ENCODE measurements at places on chromosomes 4 and X.
A peak's percentile ranks its signal among the peaks of the same experiment; 100 is the strongest.

- DNase-seq, result peak; percentile 41
Observed at GRCh38 chr4:3480528-3481112, 17.5 kb downstream of the DOK7 start.

DNA sequence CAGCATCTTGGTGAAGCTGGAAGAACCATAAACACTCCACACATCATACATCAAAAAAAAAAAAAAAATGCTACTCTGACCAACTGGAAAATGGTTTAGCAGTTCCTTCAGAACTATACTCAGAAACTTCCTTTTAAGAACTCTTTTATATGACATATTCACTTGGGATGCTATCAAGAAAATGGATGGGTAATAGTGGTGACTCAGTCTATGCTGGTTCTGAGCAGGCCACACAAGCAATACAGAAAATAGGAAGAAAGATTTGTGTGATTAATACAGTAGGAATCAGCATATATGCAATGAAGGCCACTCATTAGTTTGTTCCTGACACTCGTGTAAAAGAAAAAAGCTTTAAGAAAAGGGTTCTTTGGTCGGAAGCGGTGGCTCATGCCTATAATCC is 123.5 kb upstream of the FAT4 start:
- no peak for DNase-seq

DNA sequence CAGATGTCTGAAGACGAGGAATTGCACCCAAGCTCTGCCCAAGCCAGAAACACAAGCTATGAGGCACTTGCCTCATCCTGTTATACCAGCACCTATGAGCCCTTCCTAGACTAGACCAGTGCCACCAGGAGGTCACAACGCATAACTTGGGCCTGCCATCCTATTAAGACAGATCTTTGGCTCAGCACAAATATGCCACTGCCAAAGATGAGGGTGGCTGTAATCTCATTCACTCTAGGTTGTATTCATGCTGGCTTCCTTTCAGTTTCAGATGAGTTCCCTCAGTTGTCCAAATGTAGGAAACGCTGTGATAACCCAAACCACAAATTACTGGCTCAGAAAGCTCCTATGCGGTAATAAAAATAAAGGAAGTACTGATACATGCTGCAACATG is 76.5 kb upstream of the CITED1 start:
- no peak for DNase-seq

DNA sequence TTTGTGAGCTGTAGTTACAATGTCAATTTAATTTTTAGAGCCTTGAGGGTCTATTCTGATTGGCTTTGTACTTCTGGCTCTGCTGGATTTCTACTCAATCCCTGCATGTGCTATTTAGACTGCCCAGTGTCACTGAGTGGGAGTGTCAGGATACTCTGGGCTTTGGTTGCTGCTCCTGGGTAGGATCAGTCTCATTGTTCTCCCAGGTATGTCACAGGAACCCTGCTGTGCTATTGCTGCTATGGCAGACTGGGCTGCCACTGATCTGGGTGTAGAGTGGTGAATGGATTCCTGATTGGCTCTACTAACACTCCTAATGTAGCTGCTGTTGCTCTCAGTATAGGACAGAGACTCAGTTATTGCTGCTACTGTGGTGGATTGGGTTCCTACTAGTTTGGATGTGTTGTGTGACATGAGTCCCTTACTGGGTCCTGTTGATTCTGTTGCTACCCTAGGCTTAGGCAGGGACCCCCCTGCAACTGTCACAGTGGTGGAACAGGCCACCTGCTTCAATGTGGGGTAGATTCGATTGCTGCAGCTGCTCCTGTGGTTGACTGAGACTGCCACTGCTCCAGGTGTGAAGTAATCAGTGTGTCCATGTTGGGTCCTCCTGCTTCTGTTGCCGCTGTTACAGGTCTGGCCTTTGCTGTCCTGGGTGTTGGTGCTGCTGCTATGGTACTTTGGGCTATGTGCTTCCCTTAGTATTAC is 707.8 kb upstream of the AMOT start:
- DNase-seq, result no peak

DNA sequence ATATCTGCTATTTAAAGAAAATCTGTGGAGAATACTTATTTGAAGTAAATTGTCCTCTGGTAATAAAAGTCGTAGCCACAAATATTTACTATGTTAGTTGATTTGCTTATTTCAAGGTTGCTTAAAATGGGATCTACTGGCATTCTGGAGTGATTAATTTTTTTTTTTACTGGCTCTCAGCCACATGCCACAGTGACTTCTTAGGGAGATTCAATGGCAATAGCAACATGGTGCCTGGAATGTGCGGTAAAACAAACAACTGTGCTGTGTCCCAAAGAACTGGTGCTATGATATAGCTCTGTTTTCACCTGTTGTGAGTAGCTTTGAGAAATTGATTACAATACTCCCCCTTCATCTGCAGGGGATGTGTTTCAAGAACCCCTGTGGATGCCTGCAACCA is 324.3 kb downstream of the GPAT3 start:
- no peak for DNase-seq

DNA sequence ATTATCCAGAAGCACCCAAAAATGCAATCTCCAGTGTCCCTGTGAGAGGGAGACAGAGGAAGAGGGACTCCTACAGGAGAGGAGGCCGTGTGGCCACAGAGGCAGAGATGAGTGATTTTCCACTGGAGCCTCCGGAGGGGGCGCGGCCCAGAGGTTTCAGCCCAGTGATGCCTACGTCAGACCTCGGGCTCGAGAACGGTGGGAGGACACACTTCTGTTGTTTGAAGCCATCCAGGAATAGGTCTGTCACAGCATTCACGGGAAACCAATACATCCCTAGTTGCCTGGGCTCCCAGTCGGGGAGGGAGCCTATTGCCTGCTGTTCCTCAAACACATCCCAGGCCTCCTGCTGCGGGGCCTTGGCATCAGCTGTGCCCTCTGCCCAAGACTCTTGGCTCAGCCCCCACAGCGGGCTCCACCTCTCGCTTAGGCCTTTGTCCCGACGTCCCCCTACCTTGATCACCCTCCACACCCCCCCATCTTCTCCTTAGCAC is 39.2 kb upstream of the HMX1 start:
- no peak for DNase-seq

- no peak for DNase-seq
Observed at GRCh38 chr4:156754832-156755570, 216.6 kb downstream of the PDGFC start.

GRCh38 chr4:19941434-19941833 is 310.3 kb upstream of the SLIT2 start:
- no peak for DNase-seq

GRCh38 chr4:176153124-176153523 is 42.3 kb downstream of the SPATA4 start:
- no peak for DNase-seq

GRCh38 chr4:163988865-163989264 is 494.4 kb downstream of the TMA16 start:
- no peak for DNase-seq

DNA sequence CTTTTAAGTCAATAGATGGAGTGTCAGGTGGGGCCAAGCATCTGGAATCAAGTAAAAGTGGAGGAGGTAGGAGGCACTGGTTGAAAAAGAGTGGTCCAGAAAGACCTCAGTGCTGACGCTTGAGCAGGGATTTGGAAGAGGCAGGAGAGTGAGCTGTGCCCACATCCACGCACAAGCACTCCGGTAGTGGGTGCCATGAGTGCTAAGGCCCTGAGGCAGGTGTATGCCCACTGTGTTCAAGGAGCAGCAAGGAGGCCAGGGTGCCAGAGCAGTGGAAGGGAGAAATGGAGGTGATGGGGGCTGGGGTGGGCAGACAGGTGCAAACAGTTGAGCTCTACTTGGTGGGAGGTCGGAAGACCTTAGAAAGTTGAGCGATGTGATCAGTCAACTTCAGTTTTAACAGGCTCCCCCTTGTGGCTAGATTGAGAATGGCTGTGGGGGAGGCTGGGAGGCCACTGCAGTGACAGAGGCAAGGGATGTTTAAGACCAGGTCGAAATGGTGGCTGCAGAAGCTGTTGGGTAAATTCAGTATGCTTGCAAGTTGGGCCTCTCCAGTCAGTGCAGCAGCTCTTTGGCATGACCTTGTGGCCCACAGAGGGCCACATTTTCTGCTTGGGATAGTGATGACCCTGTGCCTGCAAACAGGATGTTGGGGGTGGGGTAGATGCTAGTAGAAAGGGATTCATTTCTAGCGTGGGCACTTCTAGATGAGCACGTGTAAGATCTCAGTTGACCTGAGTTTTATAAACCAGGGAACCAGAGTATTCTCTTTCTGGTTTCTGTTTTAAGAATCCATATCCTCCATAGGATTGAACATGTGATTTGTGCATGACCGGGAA is 12.7 kb downstream of the TKTL1 start:
- no peak for DNase-seq

DNA sequence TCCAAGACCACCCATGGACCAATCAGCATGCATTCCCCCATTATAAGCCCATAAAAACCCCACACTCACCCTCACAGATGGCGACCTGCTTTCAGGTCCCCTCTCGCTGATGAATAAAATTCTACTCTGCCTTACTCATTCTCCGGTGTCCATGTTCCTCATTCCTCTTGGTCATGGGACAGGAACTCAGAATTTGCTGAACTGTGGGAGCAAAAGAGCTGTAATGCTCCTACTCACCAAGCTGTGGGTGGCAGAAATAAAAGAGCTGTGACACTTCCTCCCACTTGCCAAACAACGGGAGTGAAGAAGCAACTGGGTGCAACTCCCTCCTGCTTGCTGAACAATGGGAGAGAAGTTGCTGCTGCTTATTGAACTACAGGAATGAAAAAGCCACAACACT is 168.5 kb upstream of the PCDH18 start:
- no peak for DNase-seq

GRCh38 chr4:29153642-29154041 is 1566.5 kb upstream of the PCDH7 start:
- DNase-seq, result no peak

GRCh38 chr4:78056265-78057129 is 626 bp upstream of the FRAS1 start:
- DNase-seq, result no peak

DNA sequence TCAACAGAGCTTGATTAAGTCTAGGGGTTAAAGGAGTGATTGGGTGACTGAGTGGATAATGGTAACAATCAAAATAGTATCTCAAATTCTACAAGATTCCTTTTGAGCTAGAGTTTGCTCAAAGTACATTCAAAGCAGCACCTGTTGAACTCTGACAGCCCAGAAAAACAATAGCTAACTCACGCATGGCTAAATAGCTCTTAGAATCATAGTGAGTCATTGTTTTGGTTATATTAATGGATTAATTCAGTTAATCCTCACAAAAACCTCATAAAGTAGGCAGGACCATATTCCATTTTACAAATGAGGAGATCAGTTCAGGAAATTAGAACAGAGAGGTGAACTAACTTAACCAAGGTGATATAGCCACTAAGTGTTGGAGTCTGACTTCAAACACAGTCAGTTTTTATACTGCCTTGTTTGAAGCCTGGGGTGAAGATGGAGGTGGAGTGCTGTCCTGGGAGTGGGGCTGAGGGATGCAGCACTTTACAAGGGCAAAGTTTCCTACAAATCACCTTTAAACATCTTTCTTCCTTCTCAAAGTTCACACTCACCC is 35.9 kb upstream of the PPM1K start:
- DNase-seq, result no peak

DNA sequence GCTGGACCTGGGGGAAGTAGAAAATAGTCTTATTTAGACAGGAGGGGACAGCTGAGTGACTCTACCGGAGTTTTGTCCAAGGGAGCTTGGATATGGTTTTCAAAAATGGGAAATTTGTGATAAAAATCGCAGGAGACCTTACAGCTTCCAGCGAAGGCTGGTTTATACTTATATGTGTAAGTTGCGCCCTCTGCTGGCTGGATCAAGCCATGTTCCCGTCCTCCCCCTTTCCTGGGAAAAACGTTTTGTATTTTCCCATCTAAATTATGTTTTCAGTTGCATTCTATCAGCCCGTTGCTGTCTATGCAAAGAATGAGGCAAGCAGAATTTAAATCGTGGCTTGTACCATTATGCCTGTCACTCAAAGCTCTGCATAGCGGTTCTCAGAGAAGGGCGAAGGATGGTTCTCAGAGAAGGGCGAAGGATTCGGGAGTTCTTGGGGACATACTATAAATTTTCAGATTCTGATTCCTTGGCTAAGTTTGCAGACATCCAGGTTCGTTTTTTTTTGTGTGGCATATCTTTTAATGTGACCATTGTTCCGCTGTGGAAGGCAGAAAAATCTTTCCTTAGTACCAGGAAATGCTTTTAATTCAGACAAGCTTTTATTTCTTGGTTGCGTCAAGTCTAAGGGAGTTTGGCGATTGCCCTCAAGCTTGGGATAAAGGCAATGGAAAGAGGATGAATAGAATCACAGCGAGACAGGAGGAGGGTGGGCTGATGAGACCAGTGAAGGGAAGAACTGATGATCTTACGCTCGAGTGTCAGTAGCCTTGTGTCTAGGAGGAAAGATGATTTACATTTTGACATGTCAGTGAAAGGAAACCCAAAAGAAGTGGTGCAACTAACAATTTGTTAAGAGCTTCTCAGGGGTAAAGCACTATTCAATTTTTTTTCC is 128.5 kb upstream of the ARX start:
- DNase-seq, result peak; percentile 74

DNA sequence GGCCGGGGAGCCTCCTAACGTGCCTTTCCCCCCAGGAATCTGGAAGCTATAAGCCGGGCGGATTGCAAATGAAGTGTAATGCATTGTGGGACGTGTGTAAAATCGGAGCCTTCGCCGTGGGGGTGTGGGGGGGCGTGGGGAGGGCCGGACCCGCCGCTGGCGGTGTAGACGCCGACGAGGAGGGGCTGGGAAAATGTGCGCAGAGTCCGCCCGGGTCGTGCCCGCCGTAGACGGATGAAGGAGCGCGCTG is 1.3 kb downstream of the STOX2 start:
- no peak for DNase-seq

GRCh38 chr4:139331185-139331584 is 28.9 kb upstream of the NDUFC1 start:
- no peak for DNase-seq

GRCh38 chr4:70994387-70995099 is 1.1 kb downstream of the DCK start:
- no peak for DNase-seq

- no peak for DNase-seq
Observed at GRCh38 chrX:123909523-123909922, 49.7 kb downstream of the XIAP start.

- DNase-seq, result no peak
Observed at GRCh38 chr4:137363496-137363895, 168.8 kb downstream of the PCDH18 start.

DNA sequence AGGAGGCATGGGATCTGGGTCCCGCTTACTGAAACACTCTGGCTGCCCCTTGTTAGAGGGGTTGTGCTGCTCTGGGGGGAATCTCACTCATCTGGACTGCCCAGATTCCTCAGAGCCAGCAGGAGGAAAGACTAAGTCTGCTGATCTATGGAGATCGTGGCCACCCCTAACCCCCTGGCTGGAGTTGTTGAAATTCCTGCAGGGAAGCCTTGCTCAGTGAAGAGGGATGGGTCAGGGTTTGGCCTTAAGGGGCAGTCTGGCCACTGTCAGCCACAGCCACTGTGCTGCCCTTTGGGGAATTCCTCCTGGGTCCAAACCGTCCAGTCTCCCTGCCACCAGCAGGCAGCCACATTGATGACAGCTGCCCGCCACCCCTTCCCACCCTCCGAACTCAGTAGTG is 362.0 kb upstream of the AMOT start:
- DNase-seq, result no peak

GRCh38 chr4:114927881-114928280 is 185.5 kb downstream of the NDST4 start:
- DNase-seq, result no peak
